ENCODE measurements at places on chromosomes 5 and 9.

DNA sequence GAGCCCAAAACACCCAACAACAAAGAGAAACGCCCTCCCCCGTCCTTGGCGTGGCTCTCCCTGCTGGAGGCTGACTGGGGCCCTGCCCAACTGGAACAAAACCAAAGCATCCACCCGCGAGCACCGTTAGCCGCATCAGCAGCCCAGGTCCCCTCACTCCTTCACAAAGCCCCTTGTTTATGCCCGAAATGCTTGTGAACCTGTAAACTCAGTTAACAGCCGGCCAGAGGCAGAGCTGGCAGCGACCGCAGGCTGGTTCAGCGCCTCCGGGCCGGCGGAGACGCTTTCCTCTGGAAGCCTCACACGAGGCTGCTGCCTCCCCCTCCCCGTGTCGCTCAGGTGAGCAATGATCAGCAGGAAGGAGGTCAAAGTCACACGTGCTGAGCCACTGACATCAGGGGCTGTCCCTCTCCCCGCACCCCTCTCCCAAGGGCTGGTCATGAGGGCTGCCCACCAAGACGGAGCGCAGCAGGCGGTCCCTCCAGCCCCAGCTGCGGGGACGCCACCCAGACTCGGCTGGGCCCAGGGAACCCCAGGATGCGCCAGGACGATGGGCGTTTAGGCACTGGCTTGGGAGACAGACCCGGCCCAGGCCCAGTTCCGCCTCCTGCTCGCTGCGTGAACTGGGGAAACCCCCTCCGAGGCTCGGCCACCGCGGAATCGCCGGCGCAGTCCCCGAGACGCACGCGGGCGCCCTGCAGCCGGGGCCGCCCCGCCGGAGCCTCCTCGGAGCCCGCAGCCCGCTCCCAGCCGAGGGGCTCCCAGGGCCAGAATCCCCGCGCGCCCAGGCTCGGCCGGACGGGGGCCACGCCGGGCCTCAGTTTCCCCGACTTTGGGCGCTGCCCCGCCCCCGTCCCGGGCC is 563 bp downstream of the SNAPC4 start:
- DNase-seq: peak; percentile 54

GRCh38 chr5:78806544-78806943 is 158.0 kb upstream of the LHFPL2 start:
- no peak for DNase-seq

- no peak for DNase-seq
Measured at GRCh38 chr9:89935801-89936200, 331.0 kb downstream of the GADD45G start.

DNA sequence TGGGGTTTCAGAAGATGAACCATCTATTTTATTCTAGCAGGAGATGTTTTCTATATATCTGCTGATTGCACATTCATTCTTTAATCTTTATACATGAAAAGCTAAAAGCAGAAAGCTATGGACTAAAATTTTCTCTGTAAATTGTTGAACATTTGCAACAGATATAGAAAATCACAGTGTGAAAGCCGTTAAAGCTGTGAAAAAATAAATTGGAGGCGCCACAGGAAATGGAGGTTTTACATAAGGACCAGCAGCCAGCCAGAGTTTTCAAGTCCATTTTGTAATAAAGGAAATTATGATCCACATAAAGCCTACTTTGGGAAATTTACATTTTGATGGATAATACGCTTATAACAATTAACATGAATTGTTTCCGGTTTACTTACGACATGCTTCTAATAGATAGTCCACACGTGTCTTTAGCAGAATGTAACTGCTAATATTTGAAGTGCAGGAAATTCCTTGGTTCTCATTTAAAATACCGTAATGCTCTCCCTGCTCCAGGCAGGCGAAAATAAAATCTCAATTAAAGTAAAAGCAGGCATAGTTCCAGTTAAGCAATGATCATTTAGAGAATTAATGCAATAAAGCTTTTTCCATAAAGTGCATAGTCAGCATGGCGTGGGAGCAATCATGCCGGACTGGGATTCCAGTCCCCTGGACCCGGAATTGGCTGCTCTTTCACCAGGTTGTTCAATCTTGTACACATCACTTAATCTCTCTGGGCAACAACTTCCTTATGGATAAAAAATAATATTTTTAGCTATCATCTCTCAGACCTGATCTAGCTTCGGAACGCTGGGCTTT is 445.4 kb downstream of the ZNF608 start:
- DNase-seq: no peak

DNA sequence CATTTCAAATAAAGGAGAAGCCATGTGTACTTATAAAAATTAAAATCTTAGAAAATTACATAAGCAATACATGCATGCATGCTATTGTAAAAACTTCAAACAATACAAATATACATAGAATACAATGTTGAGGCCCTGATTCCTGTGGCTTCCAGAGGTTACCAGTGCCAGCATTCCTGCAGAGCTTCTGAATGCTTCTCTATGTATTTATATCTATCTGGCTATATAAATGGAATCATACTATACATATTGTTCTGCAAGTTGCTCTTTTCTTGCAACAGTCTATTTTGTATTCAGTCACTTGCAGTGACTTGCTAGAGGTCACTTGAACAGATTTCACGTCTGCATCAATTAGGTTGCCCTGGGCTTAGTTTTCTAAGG is 3.2 kb upstream of the IL12B start:
- no peak for DNase-seq

GRCh38 chr5:170538696-170539586 is 35.1 kb downstream of the KCNIP1 start:
- DNase-seq: peak; percentile 89

DNA sequence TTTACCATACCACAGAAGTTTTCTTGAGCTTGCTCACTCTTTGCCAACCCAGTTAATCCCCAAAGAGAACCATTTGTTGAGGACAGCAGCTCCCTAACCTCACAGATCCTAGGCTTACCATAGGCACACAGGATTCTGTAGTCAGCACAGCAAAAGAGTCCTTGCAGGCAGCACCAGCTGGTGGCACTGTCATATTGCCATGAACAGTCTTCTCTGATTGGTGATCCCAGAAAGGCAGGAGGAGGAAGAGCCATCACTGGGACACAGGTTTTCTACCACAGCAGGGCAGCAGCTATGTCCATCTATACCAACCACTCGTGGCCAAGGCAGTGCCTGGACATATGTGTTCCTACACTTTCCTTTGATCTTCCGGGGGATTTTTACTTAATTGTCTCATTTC is 297.1 kb upstream of the CD180 start:
- DNase-seq: peak; percentile 7

GRCh38 chr5:6434731-6435130 is 13.9 kb upstream of the UBE2QL1 start:
- DNase-seq: no peak

GRCh38 chr9:134224127-134224526 is 59.8 kb upstream of the RNU6ATAC start:
- no peak for DNase-seq

DNA sequence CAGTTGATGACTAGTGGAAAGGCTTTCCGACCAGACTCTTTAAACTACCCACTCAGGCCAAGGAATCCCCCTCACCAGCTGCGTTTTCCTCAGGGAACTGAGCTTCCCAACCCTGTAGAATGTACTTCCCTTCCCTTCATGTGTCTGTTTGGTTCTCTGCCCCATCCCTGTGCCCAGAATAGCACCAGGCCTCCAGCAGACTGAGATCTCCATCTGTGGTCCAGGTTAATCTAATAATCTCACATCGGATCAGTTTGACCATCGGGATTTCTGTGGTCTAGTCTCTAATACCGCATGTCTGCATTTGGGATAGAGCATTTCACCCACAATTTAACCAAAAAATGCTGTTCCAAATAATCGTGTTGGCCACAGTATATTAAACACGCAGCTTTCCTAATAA is 237.2 kb downstream of the ROR2 start:
- no peak for DNase-seq

DNA sequence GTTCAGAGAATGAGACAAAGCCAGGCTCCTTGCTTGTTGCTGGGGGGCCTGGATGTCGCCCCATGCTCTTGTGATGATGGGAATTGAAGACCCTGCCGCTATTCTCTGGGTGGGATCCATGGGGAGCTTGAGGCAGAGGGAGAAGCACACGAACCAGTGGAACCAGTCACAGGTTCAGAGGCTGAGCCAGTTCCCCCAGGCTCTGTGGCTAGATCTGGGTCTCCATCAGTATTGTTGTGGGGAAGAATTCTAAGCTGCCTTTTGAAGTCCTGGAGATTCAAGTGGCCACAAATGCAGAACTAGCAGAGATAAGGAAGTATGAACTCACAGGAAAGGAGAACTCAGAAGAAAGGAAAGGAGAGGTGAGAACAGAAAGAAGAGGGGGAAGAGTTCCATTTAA is 219.4 kb downstream of the MSX2 start:
- no peak for DNase-seq

DNA sequence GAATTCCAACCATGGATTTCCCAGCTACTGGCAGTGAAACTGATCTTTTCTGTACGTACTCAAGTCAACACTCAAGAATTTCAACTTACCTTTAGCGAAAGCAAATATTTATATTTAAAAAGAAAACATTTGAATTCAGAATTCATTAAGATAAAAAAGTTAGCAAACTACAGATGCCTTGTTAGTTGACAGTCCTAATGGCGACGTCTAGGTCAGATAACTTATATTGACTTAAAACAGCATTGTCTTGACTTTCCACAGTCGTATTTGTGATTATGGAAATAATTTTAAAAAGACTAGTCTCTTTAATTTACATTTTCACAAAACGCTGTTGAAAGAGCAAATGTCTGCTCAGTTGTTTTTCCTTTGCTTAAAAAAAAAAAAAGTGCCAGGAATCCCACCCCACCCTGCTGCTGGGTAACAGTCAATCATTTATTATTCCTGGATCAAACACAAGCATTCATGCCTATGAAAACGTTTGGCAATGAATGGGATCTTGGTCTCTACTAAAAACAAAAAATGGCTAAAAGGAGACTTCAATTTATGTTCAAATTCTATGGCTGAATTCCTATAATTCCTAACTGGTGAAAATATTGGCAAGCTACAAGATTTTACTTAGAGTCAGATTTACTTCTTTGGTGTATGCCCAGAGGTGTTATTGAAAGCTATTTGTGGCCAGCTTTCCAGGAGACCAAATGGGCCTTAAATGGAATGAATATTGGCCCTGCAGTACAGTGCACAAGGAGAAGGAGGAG is 22.0 kb downstream of the OR2S2 start:
- DNase-seq: no peak

DNA sequence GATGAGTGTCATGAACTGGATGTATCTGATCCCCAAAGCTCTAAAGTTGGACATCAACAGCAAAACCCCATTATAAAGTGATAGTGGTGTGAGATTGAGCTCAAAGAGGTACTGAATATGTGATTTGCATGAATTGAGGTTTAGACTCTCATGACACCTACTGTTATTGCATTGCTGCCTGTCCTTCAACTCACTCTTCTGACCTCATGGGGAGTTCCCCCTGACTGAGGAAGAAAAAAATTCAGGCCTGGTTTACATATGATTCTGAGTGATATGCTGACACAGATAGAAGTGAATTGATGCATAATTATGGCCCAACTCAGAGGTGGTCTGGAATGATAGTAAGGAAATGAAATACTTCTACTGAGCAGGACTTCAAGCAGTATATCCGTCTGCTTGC is 76.2 kb upstream of the CHD1 start:
- DNase-seq: peak; percentile 84

Data from suppressor macrophage treated with lipopolysaccharide for 4 hours (primary cell).